SJCRH30 (cell line): ENCODE measurements at places on chromosomes 4 and X. TPM values are rescaled to one million over a fixed set of nuclear protein-coding genes. Genes with fewer than 3 reads are reported as not detected.

DNA sequence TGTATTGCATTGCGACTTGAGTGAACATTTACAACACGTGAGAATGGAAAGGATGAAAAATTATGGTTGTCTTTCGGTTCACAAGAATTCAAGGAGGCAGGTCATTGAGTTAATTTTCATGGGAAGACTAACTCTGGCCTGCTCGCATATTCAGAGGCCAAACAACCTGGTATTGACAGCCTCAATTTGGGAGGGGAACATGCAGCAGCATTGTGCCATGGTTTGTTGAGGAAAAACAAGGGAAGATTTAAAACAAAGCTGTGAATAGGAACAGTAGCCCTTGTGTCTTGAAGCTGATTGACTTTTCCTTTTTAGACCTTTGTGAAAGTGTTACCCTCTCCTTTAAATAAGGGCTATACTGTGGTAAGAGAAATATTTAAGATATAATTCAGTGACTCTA lies 31.9 kb downstream of the FAT4 start:
- no peak for DNase-seq

- DNase-seq: no peak
Observed at GRCh38 chr4:2875556-2875955, 31.9 kb downstream of the ADD1 start.

The PCDH7 gene
- total RNA-seq: 135 and 150 TPM in 2 replicates

GRCh38 chrX:31435592-31435991 lies 363.8 kb upstream of the FTHL17 start:
- DNase-seq: no peak

DNA sequence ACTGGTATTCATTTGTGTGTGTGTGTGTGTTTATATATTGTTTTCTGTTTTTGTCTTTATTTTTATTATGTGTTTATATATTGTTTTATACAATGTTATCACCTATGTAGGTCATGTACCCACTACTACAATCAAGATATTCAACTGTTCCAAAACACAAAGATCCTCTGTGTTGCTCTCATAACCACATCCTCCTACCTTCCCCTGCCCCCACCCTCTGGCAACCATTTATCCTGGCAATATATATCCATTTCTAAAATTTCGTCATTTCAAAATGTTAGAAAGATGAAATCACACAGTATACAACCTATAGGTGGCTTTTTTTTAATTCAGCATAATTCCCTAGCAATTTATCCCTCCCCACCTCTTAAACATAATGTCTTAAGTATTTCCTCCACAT lies 18.8 kb upstream of the RPL34 start:
- no peak for DNase-seq

DNA sequence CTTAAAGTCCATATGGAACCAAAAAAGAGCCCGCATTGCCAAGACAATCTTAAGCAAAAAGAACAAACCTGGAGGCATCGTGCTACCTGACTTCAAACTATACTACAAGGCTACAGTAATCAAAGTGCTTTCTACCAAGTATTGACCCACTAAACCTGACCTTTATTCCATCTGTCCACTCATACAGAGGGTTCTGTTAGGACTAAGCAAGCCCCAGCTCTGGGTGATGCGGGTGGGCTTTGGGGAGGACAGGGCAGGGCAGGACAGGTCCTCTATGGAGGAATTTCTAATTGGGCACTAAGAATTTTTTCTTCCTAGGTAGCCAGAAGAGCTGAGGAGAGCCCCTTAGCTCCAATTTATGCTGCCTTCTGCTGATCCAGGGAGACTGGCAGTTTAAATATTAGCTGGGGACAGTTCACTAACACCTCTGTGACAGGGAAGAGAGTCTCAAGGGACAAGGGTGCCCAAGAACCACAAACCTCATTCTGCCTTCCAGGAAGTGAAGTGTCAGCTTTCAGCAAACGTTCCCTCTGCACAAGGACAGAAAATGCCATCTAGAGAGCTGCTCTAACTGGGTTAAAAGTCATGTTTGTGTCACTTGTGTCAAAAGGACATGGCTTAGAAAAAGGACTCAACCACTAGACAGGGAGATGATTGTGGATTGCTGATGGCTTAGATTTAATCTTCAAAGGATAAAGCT lies 143.2 kb downstream of the KIT start:
- DNase-seq: no peak

- no peak for DNase-seq
Observed at GRCh38 chr4:7970361-7970946, 30.8 kb upstream of the AFAP1 start.

The AFAP1 gene
- 12.3 and 13.9 TPM in 2 replicates for total RNA-seq

- DNase-seq: no peak
Observed at GRCh38 chr4:76003620-76004019, 3.7 kb downstream of the CXCL9 start.
